ENCODE measurements at places on chromosomes 5 and 9.

DNA sequence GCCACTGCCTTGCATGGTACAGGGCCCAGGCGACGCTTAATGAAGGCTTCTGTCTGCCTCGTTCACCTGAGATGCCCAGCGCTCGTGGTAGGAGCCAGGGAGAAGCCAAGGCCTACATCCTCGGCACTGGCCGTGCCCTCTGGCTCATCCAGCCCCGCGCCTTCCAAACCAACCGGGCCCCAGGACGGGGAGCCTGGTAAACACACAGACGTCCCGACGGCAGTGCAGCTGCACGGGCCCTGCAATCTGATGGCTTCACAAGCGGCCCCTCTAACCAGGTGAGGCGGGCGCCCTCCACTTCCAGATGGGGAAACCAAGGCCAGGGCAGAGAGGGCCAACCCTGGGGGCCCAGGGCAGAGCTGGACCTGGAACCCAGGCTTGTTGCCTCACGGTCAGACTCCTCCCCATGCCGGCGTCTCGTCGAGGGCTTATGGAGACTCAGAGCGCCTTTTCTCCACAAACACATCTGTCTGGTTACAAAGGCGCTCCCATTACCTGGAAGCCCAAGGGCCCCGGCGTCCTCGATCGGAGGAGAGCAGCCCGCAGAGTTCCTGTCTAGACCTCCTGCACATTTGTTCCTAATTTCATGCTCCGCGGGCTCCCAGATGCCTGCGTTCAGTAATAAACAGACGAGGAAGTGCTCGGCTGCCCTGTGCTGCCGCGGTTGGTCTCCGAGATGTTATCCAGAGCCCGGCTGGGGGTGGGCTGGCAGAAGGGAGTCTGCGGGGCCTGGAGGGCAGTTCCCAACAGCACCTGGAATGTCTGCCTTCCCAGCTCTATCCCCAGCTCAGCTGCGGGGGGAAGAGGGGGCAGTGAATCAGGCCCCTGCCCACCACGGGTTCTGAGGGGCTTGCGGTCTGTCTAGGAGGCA lies 23.5 kb downstream of the FAM163B start:
- no peak for DNase-seq

DNA sequence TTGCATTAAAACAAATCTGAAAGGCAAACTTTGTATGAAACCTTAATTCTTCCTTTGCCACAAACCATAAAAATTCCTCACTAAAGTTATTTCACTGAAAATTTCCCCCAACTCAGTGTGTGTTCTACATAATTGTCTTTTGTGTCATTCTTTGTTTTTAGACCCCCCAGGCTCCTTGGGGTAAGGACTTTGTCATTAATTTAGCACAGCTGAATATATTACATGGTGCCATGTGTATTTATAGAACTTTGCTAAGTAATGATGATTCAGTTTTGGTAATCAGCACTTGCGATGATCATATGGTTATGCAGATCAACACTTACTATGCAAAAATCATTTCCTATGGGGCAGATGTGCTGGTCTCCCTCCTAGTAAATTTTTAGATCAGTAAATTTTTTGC lies 712.1 kb upstream of the MEF2C start:
- no peak for DNase-seq

DNA sequence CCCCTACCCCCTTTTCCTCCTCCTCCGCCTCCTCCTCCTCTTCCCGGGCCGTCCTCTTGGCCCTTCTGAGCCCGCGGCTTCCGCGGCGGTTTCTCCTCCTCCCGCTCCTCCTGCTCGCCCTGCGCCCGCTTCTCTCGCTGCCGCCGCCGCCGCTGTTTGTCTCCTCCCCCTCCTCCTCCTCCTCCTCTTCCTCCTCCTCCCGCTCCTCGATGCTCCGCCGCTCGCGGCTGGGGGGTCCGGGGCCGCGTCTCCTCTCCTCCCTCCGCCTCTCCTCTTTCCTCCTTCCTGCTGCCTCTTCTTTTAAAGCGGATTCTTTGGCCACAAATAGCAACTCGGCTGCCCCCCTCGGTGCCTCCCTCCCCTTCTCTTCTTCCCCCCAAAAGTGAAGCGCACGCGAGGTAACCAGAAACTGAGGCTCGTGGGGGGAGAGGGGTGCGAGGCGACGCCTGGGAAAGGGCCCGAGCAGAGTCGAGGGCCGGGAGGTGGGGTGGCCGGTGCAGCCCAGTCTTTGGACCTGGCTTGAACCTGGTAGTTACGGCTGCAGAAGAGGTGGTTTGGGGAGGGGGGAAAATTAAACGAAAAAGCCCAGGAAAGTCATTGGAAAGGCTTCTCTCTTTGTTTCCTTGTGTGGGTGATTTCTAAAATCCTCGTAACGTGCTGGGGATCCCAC lies 1058.5 kb upstream of the DMAC1 start:
- no peak for DNase-seq

DNA sequence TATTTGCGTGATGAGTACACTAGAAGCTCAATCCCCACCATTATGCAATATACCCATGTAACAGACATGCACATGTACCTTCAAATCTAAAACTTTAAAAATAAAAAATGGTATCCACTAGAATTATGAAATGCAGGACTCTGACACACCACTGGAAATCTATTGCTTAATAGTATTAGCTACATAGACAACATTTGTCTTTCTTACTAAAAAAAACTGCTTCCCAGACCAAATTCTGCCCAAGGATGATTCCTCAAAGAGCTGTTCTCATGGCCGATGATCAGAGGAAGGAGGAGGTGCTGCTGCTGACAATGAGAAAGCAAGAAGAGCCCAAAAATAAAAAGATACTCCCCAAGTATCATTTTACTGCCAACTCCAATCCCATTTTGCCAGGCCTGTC lies 67.2 kb downstream of the TTC39B start:
- no peak for DNase-seq

- DNase-seq: no peak
These were observed 49.0 kb downstream of the FAM78A start for GRCh38 chr9:131227112-131227958.

DNA sequence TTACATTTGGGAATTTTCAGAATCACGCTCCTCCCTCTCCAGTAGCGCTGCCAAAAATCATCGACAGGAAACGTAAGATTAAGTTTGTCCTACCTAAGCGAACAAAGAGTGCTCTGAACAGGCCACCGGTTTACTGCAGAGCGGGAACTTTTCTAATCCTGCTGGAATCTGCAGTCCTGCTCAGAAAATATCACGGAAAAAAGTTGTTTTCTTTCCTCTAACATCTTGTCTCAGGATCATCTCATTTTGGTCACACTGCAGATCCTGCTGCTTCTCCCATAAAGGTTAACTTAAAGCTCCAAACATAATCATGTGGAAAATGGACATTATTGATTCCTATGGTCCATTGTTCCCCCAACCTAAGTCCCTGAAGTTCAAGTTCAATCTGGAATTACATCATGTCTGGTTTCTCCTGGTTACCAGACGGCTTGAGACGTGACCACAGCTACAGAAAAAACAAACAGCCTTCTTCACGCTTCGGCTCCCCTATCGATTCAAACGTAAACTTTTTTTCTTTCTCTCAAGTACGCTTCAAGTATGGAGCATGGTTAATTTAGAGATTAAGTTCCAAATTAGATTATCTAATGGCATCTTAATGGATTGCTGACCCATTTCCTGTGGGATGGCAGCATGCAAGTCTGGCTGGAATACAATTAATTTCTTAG lies 217.6 kb downstream of the NFIB start:
- DNase-seq: no peak

- DNase-seq: no peak
These were observed 477.1 kb downstream of the AGTPBP1 start for GRCh38 chr9:85264695-85265094.

DNA sequence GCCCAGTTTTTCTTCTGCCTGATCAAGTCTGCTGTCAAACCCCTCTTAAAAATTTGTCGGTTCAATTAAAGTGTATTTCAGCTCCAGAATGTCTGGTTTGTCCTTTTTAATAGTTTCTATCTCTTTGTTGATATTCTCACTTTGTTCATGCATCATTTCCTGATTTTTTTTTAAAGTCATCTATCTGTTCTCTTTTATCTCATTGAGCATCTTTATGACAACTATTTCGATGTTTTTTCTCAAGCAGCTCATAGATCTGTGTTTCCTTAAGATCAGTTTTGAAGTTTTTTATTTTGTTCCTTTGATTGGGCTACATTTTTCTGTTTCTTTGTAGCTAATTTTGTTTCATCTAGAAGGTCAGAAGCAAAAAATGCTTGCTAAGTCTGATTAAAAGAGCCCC lies 53.7 kb downstream of the FGD3 start:
- peak; percentile 20 for DNase-seq

DNA sequence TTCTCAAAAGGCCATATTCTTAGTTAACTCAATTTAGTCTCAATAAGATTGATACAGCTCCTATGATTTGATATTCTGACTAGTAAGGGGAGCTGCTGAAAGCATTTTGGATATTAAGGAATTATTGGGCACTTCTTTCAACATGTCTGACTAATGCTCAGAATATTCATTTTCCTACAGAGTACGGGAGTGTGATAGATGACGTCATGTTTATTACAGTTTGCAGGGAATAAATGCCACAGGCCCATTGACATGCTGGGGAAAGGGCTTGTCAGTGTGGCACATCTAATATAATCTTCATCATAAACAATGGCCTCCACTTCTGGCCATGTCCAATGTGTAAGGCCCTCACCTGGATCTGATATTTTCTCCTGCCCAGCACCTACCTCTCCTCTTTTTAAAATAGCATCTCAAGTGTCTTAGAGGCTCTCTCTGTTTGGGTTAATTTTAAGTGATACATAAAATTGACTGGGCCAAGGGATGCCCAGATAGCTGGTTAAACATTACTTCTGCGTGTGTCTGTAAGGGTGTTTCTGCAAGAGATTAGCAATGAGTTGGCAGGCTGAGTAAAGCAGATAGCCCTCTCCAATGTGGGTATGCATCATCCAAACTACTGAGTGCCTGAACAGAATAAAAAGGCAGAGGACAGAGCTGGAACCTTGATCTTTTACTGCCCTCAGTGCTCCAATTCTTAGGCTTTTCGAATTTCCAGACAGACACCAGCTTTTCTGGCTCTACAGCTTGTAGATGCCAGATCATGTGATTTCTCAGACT lies 99.3 kb downstream of the SLC24A2 start:
- DNase-seq: no peak

DNA sequence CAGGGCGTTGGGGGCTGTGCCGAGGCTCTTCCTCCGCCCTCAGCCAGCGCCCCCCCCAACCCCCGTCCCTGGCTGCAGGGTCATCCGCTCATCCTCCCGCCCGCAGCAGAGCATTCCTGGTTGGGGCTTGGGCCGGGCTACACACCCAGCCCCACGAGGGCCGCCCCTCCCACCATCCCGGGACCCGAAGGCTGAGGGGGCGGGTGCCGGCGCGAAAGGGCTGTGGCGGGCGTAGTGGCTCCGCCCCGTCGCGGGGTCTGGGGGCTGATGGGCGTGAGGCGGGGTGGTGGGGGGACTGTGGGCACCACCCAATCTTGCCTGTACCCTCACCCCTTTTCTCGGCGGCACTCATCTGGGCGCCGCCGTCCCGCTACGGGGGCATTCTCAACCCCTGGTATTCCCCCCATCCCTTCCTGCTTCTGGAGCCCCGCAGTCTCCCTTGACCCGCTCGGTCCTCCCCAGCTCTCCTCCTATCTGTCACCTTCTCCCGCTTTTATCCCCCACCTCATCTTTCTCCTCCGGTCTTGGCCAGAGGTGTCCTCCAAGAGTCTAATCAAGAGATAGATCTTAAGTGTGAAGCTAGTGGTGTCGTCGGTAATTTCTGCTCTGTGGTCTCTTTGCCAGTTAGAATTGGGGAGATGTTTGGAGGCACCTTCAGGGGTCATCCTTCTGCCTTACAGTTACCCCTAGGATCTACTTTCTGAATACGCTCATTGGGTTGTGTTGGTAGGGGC lies 1.6 kb downstream of the FER start:
- no peak for DNase-seq

GRCh38 chr5:77356740-77357139 lies 135.4 kb downstream of the WDR41 start:
- no peak for DNase-seq

GRCh38 chr5:68329554-68330255 lies 114.1 kb downstream of the PIK3R1 start:
- DNase-seq: no peak

GRCh38 chr5:150615141-150615699 lies 25.2 kb upstream of the SYNPO start:
- no peak for DNase-seq

DNA sequence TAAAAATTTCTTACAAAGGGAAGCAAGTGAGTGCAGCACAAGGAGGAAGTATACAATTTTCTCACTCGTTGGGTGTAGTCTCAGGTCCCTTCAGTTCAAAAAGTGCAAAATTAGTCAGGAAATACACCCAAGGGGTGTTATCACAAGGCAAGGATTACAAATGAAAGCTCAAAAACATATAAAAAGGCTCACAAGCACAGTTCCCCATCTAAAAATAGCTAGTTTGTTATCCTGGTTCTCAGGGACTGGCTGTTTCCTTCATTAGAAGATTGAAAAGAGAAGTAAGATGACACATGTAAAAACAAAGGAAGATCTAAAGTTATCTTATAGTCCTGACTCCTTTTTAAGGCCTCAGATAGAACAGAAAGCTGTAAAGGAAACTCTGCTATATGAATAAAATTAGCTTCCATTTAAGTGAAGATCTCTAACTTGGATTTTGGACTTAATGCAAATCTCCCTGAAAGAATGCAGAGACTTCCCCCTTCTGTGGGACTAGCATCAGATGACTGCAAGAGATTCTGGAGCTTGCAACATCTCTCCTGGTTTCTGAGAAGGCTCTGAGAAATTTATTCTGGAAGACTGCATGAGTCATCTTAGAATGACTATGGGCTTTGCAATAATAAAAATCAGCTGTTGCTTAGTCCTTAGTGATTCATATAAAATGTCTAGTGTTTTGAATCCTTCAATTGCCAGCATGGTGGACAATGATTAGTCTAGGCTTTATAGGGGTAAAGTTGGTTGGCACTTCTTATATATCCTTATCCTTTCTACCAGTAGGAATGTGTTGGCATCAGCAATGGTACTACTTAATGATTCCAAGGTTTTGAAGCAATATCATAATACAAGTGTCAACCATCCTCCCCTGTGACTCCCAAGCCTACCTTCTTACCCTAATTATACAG lies 25.4 kb downstream of the DAB2 start:
- peak; percentile 6 for DNase-seq

DNA sequence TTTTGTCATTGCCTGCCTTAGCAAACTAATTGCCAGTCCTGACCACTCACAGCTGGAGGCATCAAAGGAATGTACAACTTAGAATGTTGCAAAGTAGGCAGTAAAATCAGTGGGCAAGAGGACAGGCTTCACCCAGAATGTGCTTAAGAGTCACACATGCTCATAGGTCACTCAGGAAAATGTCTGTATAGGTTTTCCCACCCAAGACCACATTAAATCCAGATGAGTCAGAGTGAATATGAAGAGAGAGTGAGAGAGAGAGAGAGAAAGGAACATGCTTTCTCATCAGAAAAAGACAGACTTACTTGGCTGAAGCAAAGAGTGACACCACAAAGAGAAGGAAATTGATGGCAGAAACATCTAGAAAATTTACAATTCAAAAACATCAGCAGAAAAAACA lies 37.9 kb downstream of the PLEKHG4B start:
- DNase-seq: no peak

Measured in CD4-positive, alpha-beta T cell treated with Interleukin-15 for 4 hours (primary cell).